ENCODE measurements at places on chromosomes 13 and 19.
A peak's percentile ranks its signal among the peaks of the same experiment; 100 is the strongest.

DNA sequence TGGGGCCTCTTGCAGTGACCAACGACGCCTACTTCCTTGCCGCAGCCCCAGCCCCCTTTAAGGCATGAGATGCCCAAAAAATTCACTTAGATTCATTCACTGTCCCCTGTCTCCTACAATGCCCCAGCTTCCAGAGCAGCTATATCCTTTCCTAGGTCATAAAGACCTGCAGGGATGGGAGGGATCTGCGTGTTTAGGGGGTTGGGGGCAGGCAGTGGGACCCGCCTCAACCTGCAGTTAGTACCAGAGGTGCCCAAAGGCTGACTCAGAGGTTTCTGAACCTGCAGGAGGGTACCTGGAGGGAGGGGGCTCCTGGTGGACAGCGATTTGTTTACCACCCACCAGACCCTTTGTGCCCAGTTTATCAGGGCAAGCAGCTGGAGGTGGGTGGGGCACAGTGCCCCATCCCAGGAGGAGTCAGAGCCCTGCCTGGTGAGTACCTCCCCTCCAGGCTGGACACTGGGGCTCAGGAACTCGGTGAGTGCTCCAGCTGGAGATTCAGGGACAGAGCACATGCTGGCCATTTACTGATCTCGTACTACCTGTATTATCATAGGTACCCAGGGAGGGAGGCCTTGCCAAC lies 10.1 kb downstream of the RPS28 start:
- no peak for DNase-seq

GRCh38 chr19:39304701-39305571 lies 8.7 kb downstream of the IFNL1 start:
- DNase-seq, result no peak

DNA sequence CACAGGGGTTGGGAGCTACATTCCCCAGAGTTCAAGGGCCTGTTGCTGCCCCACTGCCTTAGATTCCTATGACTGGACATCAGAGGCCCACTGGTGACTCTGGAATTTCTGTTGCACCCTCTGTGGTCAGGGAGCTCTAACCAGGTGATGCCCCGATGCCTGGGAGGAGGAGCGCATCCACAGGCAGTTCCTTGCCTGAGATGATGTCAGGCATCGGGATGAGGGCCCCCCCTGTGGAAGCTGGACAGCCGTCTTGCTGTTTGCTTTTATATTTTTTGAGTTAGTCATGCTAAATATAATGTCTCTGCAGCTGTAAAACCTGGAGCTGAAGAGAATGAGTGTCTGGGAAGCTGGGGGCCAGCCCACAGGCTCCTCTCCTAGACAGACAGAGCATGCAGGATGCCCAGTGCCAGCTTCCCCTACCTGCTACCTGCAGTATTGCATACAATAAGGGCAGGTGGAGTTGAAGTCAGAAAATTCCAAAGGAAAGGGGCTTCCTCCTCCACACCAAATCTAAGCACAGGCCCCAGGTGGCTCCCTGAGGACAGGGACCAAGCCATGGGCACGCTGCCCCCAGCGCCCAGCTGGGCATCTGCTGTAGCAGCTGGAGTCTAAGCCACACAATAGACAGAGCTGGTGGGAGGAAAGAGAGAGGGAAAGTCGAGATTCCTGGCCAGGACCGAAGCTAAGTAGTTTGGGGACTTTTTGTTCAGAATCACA lies 16.2 kb downstream of the COL4A2 start:
- DNase-seq, result peak; percentile 61

DNA sequence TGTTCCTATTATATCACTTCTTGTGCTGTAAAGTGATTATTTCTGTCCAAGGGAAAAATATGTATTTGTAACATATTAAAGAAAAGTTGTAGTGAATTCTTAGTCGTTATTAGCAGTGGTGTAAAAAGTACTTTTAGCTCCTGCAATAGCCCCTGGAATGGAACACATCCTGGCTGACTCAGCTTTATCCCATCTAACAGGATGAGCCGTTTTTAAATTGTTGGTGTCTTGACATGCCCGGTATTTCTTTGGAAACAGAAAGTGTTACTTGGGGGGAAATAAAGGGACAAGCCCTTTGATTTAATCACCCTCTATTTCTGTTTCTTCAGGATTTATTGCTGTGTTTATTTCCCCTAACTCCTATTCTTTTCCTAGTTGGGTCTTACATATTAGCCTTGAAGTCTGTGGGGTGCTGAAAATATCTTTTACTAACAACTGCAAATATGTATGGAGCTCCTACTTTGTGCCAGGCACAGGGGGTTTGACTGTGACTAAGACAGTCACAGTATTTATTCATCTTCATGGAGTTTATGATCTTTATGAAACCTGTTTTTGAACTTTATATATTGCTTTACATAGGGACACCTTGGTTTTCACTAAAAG lies 17.9 kb downstream of the COG3 start:
- DNase-seq, result no peak

GRCh38 chr19:15107061-15108010 lies at the start of gene SYDE1:
Gene SYDE1 (plus strand): TSS chr19:15107401. CDS start chr19:15107434, 33 bp downstream.
- DNase-seq, result peak; percentile 86

All from right forelimb (tissue), 1 donor.